Activated naive CD4-positive, alpha-beta T cell treated with Interleukin-2 at 50 U/mL for 16 hours (primary cell): ENCODE measurements at places on chromosomes 11 and 22.

- no peak for DNase-seq
Observed at GRCh38 chr11:22634897-22635629, 9.4 kb upstream of the FANCF start.

- no peak for DNase-seq
Observed at GRCh38 chr22:32676191-32676590, 125.3 kb upstream of the TIMP3 start.

GRCh38 chr11:66617155-66617834 is 865 bp downstream of the RBM14 start:
- DNase-seq, result peak; percentile 29

DNA sequence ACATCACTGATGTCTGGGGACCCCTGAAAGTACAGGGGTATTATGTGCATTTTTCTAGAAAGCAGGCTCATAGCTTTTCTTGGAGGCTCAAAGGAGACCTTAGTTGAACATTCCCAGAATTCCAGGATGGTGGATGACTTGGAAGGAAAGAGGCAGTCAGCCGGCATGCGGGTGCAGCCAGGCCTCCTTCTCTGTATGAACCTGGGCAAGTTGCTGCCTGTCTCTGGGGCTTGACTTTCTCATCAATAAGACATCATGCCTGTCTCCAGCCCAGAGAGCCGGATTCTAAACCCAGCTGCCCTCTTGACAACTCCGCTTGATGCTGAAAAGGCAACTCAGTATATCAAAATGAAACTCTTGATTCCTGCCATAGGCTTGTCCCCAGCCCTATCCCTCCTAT is 12.6 kb downstream of the MS4A15 start:
- DNase-seq, result no peak

DNA sequence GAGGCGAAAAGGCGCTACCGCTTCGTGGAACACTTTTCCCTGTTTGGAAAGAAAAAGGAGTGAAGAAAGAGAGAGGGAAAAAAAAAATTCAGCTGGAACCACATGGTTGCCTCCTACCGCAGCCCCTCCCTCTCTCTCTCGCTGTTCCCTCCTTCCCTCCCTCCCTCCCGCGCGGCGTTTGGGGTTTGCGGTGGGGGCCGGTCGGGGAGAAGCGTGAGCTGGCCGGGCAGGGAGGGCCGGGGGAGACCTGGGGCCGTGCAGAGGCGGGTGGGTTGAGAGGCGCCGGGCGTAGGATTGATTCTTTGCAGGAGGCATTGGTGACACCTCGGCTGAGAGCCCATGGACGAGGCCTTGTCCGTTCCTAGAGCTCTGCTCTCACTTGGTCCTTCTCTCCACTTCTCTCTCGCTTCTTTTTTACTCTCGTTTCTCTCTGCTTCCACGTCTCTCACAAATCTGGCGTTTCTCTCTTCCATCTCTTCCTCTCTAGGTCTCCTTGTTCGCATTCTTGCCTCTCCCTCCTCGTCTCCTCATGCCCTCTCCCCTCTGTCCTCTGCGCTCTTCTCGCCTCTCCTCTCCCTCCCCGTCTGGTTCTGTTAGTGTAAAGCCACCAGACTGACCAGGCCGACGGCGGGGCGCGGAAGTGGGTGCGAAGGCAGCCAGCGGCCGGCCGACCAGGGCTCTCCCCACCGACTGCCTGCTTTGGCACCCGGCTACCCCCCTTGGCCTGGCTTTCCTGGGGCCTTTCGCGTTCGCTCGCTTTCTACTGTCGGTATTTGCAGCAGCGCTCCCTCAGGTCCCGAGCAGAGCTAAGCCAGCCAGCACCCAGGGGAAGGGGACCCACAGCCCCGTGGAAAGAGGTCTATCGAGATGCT is at the start of gene CLMP:
Gene CLMP (minus strand): TSS at position 61 of the 872 bp plus-strand sequence. CDS start 308 bp downstream, outside the sequence.
- peak; percentile 14 for DNase-seq

DNA sequence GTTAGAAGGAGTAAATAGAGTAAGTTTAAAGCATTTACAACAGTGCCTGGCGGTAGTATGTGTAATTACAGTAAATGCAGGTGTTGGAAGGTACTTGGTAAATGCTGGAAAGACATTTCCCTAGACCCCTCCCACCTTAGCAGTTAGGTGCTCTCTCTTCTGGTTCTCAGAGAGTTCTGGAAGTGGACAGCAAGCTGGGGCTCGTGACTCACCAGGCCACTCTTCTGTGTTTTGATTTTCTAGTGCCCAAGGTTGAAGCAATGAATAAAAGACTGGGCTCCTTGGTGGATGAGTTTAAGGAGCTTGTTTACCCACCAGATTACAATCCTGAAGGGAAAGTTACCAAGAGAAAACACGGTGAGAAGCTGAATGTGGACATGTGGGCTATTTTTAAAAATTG is 27.6 kb downstream of the SNU13 start:
- DNase-seq, result no peak

- no peak for DNase-seq
Observed at GRCh38 chr22:20396639-20397038, 2.7 kb downstream of the ZNF74 start.

DNA sequence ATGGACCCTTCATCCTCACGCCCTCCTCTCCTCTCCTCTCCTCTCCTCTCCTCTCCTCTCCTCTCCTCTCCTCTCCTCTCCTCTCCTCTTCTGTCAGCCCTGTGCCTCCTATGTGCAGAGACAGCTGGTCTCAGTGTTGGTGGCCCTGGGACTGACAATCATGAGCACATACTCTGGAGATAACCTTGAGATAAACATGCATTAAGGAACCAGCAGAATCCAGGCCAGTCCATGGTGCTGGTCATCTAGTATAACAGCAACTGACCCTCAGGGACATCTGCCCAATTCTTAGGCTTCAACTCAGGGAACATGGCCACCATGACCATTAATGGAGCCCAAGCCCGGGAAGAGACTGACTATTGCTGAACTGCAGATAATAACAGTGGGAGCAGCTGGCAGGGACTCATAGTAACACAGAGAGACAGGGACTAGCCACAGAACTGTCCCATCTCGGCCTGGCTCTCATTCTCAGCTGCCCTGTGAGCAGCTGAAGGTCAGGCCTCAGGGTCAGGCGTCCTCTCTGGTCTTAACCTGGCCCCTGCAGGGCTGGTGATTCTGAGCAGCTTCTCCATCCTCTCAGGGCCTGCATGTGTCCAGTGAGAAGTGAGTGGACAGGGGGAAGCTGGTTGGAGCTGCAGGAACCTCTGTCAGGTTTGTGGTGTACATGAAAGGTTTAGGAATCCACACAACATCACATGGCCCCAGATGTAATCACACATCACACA is 45.4 kb downstream of the GGTLC2 start:
- DNase-seq, result no peak

- no peak for DNase-seq
Observed at GRCh38 chr11:21121991-21122390, 452.6 kb downstream of the NELL1 start.

DNA sequence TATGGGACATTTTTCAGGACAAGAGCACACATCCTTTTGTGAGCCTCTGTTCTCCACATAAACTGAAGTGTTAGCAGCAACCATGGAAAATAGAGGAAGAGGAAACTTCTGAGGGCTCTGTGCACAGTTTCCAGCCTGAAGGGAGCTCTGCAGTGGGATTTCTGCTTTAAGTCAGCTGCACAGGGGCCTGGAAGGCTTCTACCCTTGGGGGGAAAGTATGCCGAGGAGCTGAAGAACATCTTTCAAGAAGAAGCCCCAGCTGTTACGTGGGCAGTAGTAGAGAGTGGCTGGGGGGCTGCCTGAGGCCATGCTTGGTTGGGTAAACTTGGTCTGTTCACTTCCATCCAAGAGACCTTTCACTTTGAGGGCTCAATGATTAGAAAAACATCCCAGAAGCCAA is 82.7 kb upstream of the EED start:
- no peak for DNase-seq

DNA sequence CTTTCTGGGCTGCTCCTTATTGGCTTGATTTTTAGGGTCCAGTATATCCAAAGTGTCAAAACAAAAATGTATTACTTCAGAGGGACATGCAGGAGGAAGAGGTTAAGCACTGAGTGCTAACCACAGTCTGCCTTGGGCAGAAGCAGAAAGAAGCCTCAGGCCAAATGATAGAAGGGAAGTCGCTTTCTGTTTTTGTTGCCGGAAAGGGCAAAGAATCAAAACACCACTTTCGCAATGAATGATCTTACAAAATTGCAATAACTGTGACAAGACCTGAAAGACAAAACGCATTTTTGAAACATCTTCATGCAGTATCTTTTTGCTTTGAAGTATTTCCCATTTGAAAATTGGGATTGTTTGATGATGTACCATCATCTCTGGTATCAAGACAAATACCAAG is 70.1 kb upstream of the PICALM start:
- peak; percentile 4 for DNase-seq

DNA sequence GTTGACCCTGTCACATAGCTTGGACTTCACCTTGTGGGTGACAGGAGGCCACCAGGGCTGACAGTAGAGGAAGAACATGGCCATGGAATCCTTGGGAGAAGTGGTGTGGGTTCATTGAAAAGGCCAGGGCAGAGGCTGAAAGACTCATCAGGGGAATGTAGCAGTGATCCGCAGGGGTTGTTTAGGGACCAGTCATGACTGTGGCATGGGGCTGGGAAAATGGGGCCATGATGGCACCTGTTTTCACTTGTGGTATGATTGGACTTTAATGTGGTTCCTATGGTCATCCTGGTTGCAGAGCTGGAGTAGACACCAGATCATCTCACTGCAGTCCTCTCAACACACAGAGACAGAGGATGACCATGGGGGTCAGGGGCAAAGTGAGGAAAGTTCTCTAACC is 66.7 kb upstream of the MYEOV start:
- DNase-seq, result no peak
